Activated CD8-positive, alpha-beta T cell treated with anti-CD3 and anti-CD28 coated beads for 36 hours (primary cell): ENCODE measurements at places on chromosomes 7 and 10.

- H3K27me3 ChIP-seq = peaks cover 3% of the 10 kb centered on the region
- H3K4me3 ChIP-seq = no peak overlapping the region
- peaks cover 5% of the 10 kb centered on the region for H3K4me1 ChIP-seq
- H3K36me3 ChIP-seq = no peaks in the 10 kb centered on the region
Observed at GRCh38 chr7:17524746-17525145, 226.3 kb downstream of the AHR start.

DNA sequence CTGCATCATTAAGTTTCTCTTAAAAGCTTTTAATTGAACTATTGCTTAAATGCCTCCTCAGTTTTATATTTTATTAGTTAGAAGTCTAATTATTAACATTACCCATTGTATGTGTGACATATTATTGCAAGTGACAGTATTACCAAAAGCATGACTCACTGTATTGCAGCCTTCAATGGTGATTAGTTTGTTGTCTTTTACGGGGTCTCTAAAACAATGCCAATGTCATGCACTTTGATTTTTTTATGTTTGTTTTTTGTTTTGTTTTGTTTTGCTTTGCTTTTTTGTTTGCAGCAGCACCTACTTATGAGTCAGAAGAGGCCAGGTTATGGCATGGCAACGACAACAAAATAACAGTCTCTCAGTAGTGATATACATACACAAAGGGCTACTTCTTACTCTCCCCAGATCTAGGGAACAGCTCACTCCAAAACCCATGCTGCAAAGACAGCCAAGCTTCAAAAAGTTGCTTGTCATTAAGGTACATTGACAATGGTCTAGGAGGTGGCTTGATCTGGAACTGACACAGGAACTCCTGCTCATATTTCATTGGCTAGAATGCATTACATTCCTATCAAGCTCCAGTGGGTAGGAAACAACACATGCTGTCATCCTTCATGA is 293.7 kb upstream of the POM121L12 start:
- DNase-seq = no peak
- H3K4me3 ChIP-seq = no peak overlapping the region
- H3K36me3 ChIP-seq = no peaks in the 10 kb centered on the region
- no peaks in the 10 kb centered on the region for H3K4me1 ChIP-seq

DNA sequence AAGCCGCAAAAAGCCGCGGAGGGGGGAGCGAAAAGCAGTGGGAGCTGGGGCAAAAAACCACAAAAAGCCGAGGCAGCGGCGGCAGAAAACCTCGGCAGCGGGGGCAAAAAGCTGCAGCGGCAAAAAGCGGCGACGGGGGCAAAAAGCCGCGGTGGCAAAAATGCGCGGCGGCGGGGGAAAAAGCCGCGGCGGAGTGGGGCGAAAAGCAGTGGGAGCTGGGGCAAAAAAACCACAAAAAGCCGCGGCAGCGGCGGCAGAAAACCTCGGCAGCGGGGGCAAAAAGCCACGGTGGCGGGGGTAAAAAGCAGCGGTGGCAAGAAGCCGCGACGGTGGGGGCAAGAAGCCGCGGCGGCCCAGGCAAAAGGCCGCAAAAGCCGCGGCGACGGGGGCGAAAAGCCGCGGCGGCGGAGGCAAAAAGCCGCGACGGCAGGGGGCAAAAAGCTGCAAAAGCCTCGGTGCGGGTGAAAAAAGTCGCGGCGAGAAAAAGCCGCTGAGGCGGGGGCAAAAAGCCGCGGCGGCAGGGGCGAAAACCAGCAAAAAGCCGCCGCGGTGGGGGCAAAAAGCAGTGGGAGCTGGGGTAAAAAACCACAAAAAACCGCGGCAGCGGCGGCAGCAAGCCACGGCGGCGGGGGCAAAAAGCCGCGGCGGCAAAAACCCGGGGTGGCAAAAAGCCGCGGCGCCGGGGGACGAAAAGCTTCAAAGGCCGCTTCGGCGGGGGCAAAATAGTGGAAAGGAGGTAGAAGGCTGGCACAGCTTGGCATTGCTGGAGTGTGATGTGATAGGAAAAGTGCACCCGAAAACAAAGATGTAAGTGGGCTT is 135.9 kb downstream of the ZNF92 start:
- H3K4me1 ChIP-seq = peaks cover 4% of the 10 kb centered on the region
- DNase-seq = no peak
- H3K27me3 ChIP-seq = peaks cover 14% of the 10 kb centered on the region
- no peaks in the 10 kb centered on the region for H3K36me3 ChIP-seq
- peak overlapping the region; percentile 44 for H3K4me3 ChIP-seq

- H3K27ac ChIP-seq = peak overlapping the region; percentile 98
- peak overlapping the region; percentile 99 for H3K4me3 ChIP-seq
- peaks cover 9% of the 10 kb centered on the region for H3K27me3 ChIP-seq
- peaks cover 19% of the 10 kb centered on the region for H3K36me3 ChIP-seq
- H3K4me1 ChIP-seq = peaks cover 37% of the 10 kb centered on the region
Observed at GRCh38 chr7:22821702-22822485, 755 bp downstream of the TOMM7 start.

DNA sequence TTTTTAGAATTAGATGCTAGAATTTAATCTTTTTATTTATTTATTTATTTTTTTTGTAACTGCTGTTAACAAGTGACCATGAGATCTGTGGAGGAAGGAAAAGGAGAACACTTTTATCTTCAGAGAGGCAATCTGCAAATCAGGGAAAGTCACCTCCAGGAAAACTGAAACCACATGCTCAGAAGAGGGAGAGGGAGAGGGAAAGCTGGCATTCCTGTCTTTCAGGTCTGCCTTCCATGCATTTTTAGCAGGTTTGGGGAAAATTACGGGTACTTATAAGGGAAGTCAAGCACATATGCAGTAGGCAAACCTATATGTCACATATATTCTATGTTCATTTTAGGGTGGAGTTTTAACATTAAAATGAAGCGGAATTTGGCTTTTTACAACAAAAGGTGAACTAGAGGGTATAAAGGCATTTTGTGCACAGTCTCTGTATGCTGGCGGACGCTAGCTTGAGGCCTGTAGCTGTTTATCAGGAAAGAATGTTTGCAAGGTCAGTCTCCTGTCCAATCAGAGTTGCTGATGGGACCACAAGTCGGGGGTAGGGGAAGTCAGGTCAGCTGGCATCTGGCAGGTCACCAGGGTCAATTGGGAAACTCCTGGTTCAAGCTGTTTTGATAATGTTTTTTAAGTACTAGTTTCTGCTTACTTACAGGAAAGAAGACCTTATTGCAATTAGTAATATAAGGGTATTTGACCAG is 333.5 kb downstream of the GPR158 start:
- no peak overlapping the region for H3K27ac ChIP-seq
- DNase-seq = no peak
- H3K4me1 ChIP-seq = no peaks in the 10 kb centered on the region
- H3K27me3 ChIP-seq = no peaks in the 10 kb centered on the region
- H3K36me3 ChIP-seq = no peaks in the 10 kb centered on the region

- H3K27ac ChIP-seq = no peak overlapping the region
- no peaks in the 10 kb centered on the region for H3K36me3 ChIP-seq
- no peak overlapping the region for H3K4me3 ChIP-seq
- H3K4me1 ChIP-seq = no peaks in the 10 kb centered on the region
Observed at GRCh38 chr7:122528879-122529481, 169.9 kb downstream of the RNF133 start.

GRCh38 chr7:130649004-130649790 is 19.4 kb downstream of the COPG2 start:
- H3K4me1 ChIP-seq = peaks cover 37% of the 10 kb centered on the region
- no peaks in the 10 kb centered on the region for H3K27me3 ChIP-seq

GRCh38 chr10:119611433-119611832 is 14.7 kb upstream of the TIAL1 start:
- peaks cover 1% of the 10 kb centered on the region for H3K27me3 ChIP-seq
- no peaks in the 10 kb centered on the region for H3K4me1 ChIP-seq
- no peak overlapping the region for H3K27ac ChIP-seq
- H3K36me3 ChIP-seq = no peaks in the 10 kb centered on the region
- DNase-seq = no peak
- H3K4me3 ChIP-seq = no peak overlapping the region

DNA sequence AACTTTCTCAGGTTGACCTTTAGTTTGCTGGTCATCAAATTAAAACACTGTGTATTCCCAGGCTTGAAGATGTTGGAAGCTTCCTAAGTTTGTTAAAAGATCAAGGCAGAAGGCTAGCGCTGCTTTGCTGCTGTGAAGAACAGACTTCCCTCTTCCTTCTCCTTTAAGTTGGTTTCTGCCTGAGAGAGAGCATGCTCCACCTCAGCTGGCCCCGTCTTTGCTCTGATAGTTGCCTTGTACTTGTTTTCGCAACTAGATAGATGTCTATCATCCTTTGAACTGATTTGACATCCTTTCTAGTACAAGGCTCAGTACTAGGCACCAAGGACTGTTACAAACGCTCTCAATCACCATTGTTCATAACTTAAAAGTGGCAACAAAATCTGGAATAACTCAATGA is 177.8 kb upstream of the MKLN1 start:
- no peak for DNase-seq
- no peak overlapping the region for H3K4me3 ChIP-seq
- H3K27me3 ChIP-seq = no peaks in the 10 kb centered on the region
- no peaks in the 10 kb centered on the region for H3K4me1 ChIP-seq
- H3K36me3 ChIP-seq = no peaks in the 10 kb centered on the region

- H3K4me3 ChIP-seq = no peak overlapping the region
- no peaks in the 10 kb centered on the region for H3K36me3 ChIP-seq
- no peak overlapping the region for H3K27ac ChIP-seq
- peaks cover 10% of the 10 kb centered on the region for H3K4me1 ChIP-seq
- no peak for DNase-seq
Observed at GRCh38 chr10:78944723-78945312, 123.9 kb upstream of the ZMIZ1 start.

- H3K4me3 ChIP-seq = no peak overlapping the region
- no peaks in the 10 kb centered on the region for H3K4me1 ChIP-seq
- H3K27ac ChIP-seq = no peak overlapping the region
- H3K36me3 ChIP-seq = peaks cover 11% of the 10 kb centered on the region
- H3K27me3 ChIP-seq = no peaks in the 10 kb centered on the region
- DNase-seq = no peak
Observed at GRCh38 chr10:133467286-133467911, 13.7 kb downstream of the SCART1 start.

DNA sequence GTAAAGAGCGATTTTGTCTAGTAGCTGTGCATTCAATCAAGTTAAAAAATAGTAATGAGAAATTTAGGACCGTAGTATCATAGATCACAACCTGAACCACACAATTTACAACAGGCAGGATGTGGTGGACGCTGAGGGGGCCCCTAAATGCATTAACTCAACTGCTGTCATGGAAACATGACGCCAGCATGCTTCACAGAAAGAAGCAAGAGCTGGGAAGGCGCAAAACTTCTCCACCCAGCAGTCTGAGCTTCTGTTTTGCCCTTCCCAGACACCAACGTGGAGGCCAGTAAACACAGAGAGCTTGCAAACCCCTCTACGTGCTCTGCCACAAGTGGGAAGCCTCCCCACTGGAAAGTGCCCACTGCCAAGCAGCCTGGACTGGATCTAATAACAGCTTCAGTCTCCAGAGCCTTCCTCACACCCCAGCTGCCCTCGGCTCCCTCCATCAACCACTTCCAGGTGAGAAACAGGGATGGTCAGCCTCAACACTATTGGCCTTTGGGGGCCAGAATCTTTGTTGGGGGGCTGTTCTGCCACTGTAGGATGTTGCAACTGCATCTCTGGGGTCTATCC is 151.8 kb downstream of the SFMBT2 start:
- peak overlapping the region; percentile 35 for H3K4me3 ChIP-seq
- DNase-seq = peak; percentile 94
- H3K27me3 ChIP-seq = no peaks in the 10 kb centered on the region
- peaks cover 21% of the 10 kb centered on the region for H3K36me3 ChIP-seq
